Ascending aorta (tissue), 2 donors: ENCODE measurements at places on chromosomes 3 and 15. TPM values are rescaled to one million over a fixed set of nuclear protein-coding genes. Genes with fewer than 3 reads are reported as not detected.

STARD9 gene
- total RNA-seq = 62.7 TPM

TEX55 gene
- not detected for total RNA-seq

SLC30A4 gene
- total RNA-seq = 3.4 TPM

CKMT1B gene
- not detected for total RNA-seq

TRIM42 gene
- total RNA-seq = not detected

ILDR1 gene
- total RNA-seq = not detected

FGD5 gene
- total RNA-seq = 112 TPM

GRCh38 chr3:13223574-13224237 is 150.5 kb upstream of the IQSEC1 start:
- H3K27me3 ChIP-seq = no peaks in the 10 kb centered on the region
- no peak overlapping the region for H3K27ac ChIP-seq
- no peaks in the 10 kb centered on the region for H3K4me1 ChIP-seq
- H3K4me3 ChIP-seq = no peak overlapping the region
- H3K36me3 ChIP-seq = no peaks in the 10 kb centered on the region

GRCh38 chr3:20173844-20174410 is 12.1 kb downstream of the SGO1 start:
- H3K4me3 ChIP-seq = no peak overlapping the region
- no peak overlapping the region for H3K27ac ChIP-seq
- no peak for DNase-seq
- H3K36me3 ChIP-seq = no peaks in the 10 kb centered on the region
- no peaks in the 10 kb centered on the region for H3K4me1 ChIP-seq
- no peaks in the 10 kb centered on the region for H3K27me3 ChIP-seq

GRCh38 chr3:189142527-189142926 is 29.2 kb upstream of the TPRG1 start:
- H3K27me3 ChIP-seq = no peaks in the 10 kb centered on the region
- H3K4me1 ChIP-seq = no peaks in the 10 kb centered on the region
- no peak overlapping the region for H3K27ac ChIP-seq
- H3K36me3 ChIP-seq = no peaks in the 10 kb centered on the region

DNA sequence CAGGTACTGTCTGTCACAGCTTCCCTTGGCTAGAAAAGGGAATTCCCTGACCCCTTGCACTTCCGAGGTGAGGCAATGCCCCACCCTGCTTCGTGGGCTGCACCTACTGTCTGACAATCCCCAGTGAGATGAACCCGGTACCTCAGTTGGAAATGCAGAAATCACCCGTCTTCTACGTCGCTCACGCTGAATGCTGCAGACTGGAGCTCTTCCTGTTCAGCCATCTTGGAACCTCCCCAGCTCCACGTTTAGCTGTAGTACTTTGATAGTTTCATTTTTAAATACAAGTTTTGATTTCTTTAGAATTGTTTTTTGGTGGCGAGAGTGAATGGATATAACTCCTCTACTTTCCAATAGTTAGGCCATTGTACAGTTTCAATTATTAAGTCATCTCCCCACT is 17.8 kb upstream of the HDGFL3 start:
- no peak for DNase-seq
- no peak overlapping the region for H3K27ac ChIP-seq
- H3K36me3 ChIP-seq = no peaks in the 10 kb centered on the region
- no peaks in the 10 kb centered on the region for H3K27me3 ChIP-seq
- no peak overlapping the region for H3K4me3 ChIP-seq

GRCh38 chr15:79769933-79770759 is 126.7 kb downstream of the MTHFS start:
- no peak for DNase-seq
- no peak overlapping the region for H3K27ac ChIP-seq
- H3K4me1 ChIP-seq = no peaks in the 10 kb centered on the region
- no peak overlapping the region for H3K4me3 ChIP-seq

DNA sequence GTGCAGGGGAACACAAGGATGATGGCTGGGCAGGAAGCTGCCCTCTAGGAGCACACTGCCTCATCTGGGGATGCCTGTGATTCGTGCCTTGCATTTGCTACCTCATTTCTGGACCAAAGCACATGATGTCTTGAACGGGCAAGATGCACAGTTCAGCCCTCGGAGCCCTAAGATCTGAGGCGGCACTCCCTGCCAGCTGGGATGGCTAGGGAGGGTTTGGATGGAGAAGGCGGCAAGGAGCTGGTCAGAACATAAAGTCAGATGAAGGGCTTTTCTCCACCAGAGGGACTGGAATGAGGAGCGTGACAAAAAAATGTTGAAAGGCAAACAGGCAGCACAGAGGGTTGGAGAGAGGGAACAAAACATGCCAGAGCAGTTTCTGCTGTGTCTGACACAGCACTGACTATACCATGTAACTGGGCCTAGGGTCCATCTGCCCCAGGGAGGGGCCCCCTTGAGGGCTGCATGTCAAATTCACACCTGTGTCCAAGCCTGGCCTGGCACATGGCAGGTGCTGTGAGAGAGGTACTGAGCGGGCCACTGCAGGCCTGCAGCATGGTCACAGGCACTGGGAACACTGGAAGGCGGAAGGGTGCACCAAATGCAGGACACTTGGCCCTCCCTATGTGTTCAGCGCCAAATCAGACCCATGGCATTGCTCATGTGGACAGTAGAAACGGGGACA is 21.7 kb downstream of the TMEM43 start:
- DNase-seq = no peak
- peak overlapping the region; percentile 91 for H3K27ac ChIP-seq
- H3K4me3 ChIP-seq = no peak overlapping the region

GRCh38 chr3:156304406-156304805 is 184.0 kb downstream of the KCNAB1 start:
- H3K27me3 ChIP-seq = no peaks in the 10 kb centered on the region
- peak overlapping the region; percentile 56 for H3K27ac ChIP-seq
- H3K4me3 ChIP-seq = no peak overlapping the region
- peaks cover under 1% of the 10 kb centered on the region for H3K4me1 ChIP-seq
- H3K36me3 ChIP-seq = no peaks in the 10 kb centered on the region

GRCh38 chr3:7950890-7951289 is 550.7 kb upstream of the LMCD1 start:
- H3K27ac ChIP-seq = no peak overlapping the region
- no peak overlapping the region for H3K4me3 ChIP-seq
- no peaks in the 10 kb centered on the region for H3K27me3 ChIP-seq

GRCh38 chr3:24540821-24541220 is 46.2 kb upstream of the THRB start:
- no peak overlapping the region for H3K27ac ChIP-seq
- H3K4me1 ChIP-seq = no peaks in the 10 kb centered on the region
- no peaks in the 10 kb centered on the region for H3K27me3 ChIP-seq
- DNase-seq = no peak
- H3K36me3 ChIP-seq = no peaks in the 10 kb centered on the region

GRCh38 chr3:110956081-110956480 is 115.5 kb upstream of the NECTIN3 start:
- no peaks in the 10 kb centered on the region for H3K36me3 ChIP-seq
- H3K27ac ChIP-seq = no peak overlapping the region
- no peaks in the 10 kb centered on the region for H3K4me1 ChIP-seq

DNA sequence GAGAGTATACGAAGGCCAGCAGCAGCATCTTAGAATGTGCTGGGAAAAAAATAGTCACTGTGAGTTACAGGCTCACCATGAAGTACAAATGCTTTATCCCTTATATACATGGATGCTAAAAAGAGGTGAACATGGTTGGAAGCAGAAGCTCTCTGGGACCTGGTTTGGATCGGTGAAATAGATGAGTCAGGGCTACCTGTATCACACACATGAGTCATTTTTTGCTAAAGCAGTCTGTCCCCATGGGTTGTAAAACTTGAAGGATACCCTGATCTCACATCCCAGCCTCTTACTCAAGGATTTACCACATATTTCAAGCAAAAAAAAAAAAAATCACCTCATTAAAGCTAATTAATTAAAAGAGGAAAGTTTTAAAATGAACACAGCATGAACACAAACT is 6.9 kb upstream of the SERPINI2 start:
- no peak overlapping the region for H3K4me3 ChIP-seq
- H3K4me1 ChIP-seq = no peaks in the 10 kb centered on the region
- DNase-seq = no peak
- no peaks in the 10 kb centered on the region for H3K27me3 ChIP-seq
- H3K36me3 ChIP-seq = no peaks in the 10 kb centered on the region

GRCh38 chr3:69809076-69809835 is 70.0 kb downstream of the MITF start:
- H3K36me3 ChIP-seq = no peaks in the 10 kb centered on the region
- no peak for DNase-seq

DNA sequence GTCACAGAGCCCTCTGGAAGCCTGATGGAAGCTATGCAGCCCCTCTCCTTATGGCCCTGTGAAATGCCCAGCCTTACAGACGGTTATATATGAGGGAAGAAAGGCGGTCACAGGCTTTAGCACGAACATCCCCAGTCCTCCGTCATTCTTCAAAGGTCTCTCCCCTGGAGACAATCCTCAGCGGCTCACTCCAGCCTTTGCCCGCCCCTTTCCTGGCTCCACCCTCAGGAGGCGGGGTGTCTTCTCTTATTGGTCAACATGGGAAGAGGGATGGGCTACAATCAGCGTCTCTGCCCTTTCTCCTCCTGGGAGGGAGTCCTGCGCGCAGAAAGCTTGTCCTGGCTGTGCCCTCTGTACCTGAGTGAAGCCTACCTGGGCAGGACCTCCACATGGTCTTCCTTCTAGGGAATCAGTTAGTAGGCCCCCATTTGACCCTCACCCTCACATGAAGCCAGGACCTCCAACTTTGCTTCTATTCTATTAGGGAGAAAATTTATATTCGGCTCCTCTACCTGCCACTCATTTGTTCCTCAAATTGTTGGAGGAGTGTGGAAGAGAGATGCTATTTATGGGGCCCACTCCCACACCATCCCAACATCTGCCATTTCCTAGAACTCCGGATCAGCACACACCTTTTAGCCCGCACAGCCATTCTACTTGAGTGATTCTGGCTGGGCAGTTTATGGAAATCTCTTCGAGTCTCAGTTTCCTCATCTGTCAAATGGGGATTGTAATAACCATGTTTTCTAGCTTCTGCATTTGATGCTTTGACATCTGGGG is 112.9 kb upstream of the SLC6A11 start:
- H3K27me3 ChIP-seq = peaks cover 9% of the 10 kb centered on the region
- H3K36me3 ChIP-seq = no peaks in the 10 kb centered on the region
- no peak overlapping the region for H3K27ac ChIP-seq
- no peak for DNase-seq
- H3K4me1 ChIP-seq = peaks cover 4% of the 10 kb centered on the region

- H3K36me3 ChIP-seq = no peaks in the 10 kb centered on the region
- no peaks in the 10 kb centered on the region for H3K4me1 ChIP-seq
- H3K27ac ChIP-seq = peak overlapping the region; percentile 20
These were observed 37.6 kb downstream of the GBE1 start for GRCh38 chr3:81723732-81724313.

GRCh38 chr3:29493109-29493508 is 212.2 kb downstream of the RBMS3 start:
- no peak for DNase-seq
- no peaks in the 10 kb centered on the region for H3K4me1 ChIP-seq
- H3K27ac ChIP-seq = no peak overlapping the region
- no peaks in the 10 kb centered on the region for H3K36me3 ChIP-seq
- H3K4me3 ChIP-seq = no peak overlapping the region

GRCh38 chr3:133970916-133971315 is 58.8 kb downstream of the SLCO2A1 start:
- H3K4me1 ChIP-seq = no peaks in the 10 kb centered on the region
- no peak overlapping the region for H3K27ac ChIP-seq
- no peaks in the 10 kb centered on the region for H3K36me3 ChIP-seq
- H3K27me3 ChIP-seq = no peaks in the 10 kb centered on the region
- no peak overlapping the region for H3K4me3 ChIP-seq
- DNase-seq = no peak
